ENCODE measurements at places on chromosomes 2 and 18. TPM values are rescaled to one million over a fixed set of nuclear protein-coding genes. Genes with fewer than 3 reads are reported as not detected.
A peak's percentile ranks its signal among the peaks of the same experiment; 100 is the strongest.

DNAJC5G gene
- not detected for total RNA-seq

UGT1A5 gene
- not detected for total RNA-seq

ARHGAP15 gene
- total RNA-seq, result 0.88 TPM

DNA sequence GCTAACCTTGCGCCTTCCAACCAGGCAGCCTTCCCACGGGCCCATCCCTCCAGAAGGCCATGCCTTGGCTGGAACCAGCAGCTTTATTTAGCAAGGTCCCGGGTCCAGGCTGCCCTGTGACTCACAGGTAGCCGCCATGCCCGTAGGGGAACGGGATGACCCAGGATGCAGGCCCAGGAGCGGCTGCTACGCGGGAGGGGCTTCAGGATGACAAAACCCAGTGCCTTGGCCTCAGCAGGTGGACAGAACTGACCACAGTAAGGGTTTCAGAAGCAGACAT is 63.3 kb downstream of the RTP5 start:
- H3K36me3 ChIP-seq, result no peaks in the 10 kb centered on the region
- DNase-seq, result peak; percentile 72
- no peak overlapping the region for H3K4me3 ChIP-seq
- peak overlapping the region; percentile 86 for H3K27ac ChIP-seq
- no peaks in the 10 kb centered on the region for H3K27me3 ChIP-seq

GNAL gene
- 20.2 TPM for total RNA-seq

GRCh38 chr2:67082813-67083212 is 314.3 kb upstream of the ETAA1 start:
- DNase-seq, result no peak
- no peaks in the 10 kb centered on the region for H3K27me3 ChIP-seq
- no peak overlapping the region for H3K4me3 ChIP-seq

ZBTB14 gene
- 27.4 TPM for total RNA-seq

- H3K27me3 ChIP-seq, result no peaks in the 10 kb centered on the region
- no peak for DNase-seq
- no peaks in the 10 kb centered on the region for H3K4me1 ChIP-seq
- no peak overlapping the region for H3K4me3 ChIP-seq
- no peaks in the 10 kb centered on the region for H3K36me3 ChIP-seq
Observed at GRCh38 chr2:144471305-144472045, 48.4 kb downstream of the ZEB2 start.

CYP1B1 gene
- total RNA-seq, result 42.8 TPM

Measured in uterus (tissue), 4 donors.